ENCODE measurements at places on chromosomes 7 and 10. TPM values are rescaled to one million over a fixed set of nuclear protein-coding genes. Genes with fewer than 3 reads are reported as not detected.

DNA sequence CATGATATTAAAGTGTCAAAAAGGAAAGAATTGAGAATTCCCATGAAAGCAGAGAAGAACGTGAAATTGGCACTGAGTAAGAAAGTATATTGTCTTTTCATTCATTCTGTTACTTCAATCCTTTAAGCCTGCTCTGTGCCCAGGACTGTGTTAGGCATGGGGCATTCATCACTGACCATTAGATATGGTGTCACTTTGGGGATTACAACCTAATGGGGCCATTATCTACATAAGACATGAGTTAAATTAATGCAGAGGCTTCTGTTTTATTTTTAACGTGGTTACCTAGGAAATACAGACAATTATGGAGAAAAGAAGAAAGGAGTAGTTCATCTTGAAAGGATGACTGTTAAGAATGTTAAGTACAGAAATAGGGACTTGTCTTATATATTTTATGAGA, 163.5 kb upstream of the LRGUK start:
- no peak for DNase-seq

The DNMBP gene
- total RNA-seq, result 1.3 TPM

GRCh38 chr7:19707240-19707639, 1.6 kb downstream of the POLR1F start:
- no peak for DNase-seq

The SLK gene
- total RNA-seq, result 22.9 TPM

DNA sequence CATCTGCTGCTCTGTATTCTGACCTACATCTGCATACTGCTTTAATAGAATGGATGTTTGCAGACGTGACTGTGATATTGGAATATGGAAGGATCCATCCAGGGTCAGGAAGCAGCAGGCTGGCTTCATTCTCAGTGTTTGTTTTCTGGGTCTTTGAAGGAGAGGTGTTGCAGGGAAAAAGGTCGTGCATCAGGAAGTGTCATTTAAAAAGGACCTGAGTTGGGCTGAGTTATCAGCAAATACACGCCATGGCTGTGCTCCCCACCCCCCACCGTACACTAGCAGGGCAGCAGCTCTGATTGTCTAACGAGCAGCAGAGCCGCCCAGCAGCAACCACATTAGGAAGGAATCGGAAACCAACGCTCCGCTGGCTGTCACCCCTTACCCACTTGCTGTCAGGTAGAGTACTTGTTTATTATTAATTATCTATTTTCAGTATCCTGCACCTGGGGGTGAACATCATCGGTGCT, 63.1 kb upstream of the STEAP1B start:
- DNase-seq, result peak; percentile 69

GRCh38 chr10:1159131-1160061, 103.2 kb downstream of the WDR37 start:
- peak; percentile 62 for DNase-seq

DNA sequence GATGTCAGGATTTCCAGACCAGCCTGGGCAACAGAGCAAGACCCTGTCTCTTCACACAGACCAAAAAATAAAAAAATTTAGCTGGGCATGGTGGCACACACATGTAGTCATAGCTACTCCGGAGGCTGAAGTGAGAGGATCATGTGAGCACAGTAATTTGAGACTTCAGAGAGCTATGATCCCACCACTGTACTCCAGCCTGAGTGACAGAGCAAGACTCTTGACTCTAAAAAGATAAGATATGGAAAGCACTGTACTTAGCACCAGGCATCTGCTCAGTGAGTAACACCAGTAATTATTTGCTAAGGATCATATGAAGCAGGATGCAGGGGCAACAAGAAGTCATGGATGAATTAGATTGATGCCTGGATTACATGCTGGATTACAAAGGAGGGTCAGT, 128.8 kb downstream of the CALN1 start:
- DNase-seq, result no peak

DNA sequence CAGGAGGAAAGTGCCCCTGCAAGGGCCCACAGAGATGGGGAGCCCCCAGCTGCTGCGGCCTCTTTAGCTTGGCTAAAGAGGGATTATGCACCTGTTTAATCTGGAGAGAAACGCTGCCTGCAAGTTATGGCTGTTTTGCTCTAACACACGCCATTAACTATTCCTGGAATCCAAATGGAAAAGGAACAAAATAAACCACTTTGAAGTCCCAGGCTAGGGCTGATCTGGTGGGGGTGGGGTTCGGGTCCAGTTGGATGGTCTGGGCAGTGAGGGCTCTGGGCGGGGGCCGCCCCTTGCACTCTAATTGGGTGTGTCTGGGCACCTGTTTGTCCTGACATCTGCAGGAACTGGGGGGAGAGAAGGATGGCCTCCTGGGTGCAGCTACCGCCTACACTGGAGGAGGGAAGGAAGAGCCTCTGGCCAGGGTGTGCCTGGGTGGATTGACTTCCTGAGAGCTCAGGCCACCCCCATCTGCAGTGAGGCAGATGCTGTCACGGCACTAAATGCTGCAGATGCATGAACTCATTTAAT, 300.6 kb downstream of the ZEB1 start:
- DNase-seq, result peak; percentile 41

DNA sequence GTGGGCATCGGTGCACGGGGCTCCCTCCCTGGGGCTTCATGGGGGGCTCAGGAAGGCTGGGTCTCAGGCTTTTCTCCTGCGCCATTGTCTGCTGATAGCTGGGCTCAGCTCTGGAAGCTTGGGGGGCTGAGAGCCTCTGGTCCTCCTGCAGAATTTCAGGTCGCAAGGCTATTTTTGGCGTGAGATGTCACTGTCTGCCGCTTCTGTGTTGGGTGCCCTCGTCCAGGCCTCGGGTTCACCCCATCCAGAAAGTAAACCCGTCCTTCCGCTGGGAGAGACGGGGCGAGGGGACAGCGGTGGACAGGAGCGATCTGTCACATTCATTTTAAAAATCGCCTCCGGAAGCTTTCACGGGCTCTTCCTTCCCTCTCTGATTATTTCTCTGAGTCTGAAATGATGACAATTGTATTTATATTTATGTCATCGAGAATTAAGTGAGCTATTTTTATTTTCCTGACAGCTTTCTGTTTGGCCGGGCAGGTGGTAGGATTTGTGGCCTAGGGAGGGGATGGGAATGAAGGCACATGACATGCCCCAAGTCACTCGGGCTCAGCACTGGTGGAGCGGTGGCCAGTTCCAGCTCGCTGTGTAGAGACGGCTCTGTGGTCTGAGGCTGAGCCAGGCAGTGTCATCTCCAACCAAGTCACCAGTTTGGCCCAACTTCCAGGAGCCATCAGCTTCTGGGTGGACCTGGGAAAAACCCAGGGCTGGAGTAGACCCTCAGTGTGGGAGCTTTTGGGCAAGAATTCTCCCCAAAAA, 40.7 kb upstream of the AP5Z1 start:
- no peak for DNase-seq

- no peak for DNase-seq
Observed at GRCh38 chr10:6528198-6528950, 51.7 kb downstream of the PRKCQ start.

DNA sequence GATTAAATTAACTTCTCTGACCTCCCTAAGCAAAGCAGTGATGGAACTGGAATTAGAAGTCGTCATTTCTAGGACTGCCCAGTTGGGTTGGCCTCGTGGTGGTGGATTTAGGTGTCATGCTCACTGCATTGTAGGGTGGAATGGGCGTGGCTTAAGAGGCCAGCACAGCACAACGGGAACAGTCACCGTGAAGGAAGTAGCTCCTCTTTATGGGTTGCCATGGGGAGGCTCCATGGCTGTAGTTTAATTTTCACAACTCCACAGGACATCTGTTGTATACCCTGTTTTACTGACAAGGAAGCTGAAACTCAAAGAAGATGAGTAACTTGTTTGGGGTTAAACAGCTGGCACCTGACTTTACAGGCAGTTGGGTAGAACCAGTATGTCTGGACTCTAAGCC, 208.3 kb downstream of the CELF2 start:
- peak; percentile 87 for DNase-seq

The ACSM6 gene
- total RNA-seq, result not detected

The GSTO2 gene
- 1.3 TPM for total RNA-seq

The LSM5 gene
- 92.9 TPM for total RNA-seq

The MYL10 gene
- total RNA-seq, result not detected

GRCh38 chr7:50418086-50418515, 32.0 kb downstream of the FIGNL1 start:
- peak; percentile 92 for DNase-seq

DNA sequence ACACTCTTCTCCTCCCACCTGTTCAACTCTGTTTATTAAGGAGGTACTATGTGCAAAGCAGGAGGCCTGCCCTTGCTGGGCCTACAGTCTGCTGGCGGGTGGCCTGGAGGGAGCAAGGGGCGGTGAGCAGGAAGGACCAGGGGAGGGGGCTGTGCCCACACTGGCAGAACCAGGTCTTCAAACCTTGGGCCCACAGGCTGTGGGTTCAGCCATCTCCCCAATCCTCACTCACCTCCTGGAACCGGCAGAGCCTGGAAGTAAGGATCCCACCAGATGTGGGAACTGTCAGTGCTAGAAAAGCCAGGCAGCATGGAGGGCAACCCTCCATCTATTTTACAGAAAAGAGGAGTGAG, 50.8 kb downstream of the CAMK2B start:
- DNase-seq, result no peak

GRCh38 chr10:19919671-19920070, 103.4 kb downstream of the PLXDC2 start:
- DNase-seq, result no peak

GRCh38 chr10:63052083-63052482, 81.0 kb upstream of the NRBF2 start:
- DNase-seq, result no peak

DNA sequence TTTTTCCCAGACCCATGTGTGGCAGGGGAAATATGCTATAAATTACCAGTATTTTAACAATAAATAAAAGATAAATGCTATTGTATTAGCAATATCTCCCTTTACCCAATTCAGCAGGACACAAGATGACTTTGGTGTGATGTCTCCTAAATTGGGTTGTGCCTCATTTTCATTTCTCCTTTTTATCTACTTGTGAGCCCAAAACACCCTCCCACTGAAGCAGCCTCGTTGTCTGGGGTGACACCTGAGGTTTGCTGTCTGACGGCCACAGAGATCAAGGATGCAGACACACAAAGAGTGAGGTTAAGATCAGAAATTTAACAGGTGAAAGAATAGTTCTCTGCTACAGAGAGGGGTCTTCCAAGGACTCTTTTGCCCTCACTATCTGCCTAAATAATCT, 27.1 kb upstream of the CC2D2B start:
- DNase-seq, result no peak

GRCh38 chr10:108736111-108736510, 1187.2 kb downstream of the XPNPEP1 start:
- no peak for DNase-seq

DNA sequence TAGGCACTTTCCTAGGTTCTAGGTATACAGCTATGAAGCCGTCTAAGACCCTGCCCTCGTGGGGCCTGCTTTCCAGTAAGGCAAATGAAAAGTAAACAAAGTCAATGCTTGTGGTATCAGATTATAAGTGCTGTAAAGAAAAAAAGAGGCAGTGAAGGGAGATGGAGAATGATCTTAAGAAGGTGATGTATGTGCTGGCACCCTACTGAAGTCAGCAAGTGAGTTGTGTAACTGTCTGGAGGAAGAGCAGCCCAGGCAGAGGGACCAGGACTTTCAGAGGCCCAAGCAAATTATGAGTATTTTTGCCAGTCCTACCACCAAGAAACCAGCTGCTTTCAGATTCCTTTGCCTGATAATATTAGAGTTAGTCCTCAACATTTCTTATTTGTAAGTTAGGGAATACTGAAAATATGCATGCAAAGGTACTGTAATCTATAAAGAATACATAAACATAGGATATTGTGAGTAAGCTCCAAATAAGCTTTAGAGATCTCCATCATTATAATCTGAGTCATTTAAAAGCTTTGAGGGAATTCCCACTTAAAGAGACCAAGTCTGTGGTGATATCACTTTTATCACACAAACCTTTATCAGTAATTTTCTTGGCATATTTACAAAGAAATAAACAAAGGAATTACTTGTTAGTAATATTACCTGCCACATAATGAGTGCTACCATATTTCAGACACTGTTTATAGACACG, 329.2 kb upstream of the LRGUK start:
- no peak for DNase-seq

DNA sequence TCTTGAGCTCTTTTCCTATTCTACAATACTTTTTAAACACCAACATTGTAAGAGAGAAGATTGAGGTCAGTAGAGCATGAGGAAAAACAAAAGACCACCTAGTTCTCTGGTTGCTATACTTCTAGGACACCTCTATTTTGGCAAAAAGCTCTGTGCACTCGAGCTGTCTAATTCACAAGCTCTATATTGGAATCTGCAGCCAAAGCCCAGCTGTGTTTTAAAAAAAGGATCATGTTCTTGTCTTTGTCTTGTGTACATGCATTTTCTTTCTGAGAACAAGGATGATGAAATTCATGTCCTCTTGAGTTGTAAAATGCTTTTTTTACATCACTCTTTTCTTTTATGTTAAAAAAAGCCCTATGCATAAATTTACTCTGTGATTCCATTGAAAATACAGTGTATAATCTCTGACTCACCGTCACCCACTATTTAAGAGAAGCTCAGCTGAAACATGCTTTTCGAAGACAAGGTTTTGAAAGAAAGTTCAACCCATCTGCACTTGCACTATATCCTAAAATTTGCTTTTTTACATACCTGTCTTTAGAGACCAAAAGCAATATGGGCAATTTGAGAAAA, 215.5 kb upstream of the VSTM2A start:
- no peak for DNase-seq

- no peak for DNase-seq
Observed at GRCh38 chr7:107957436-107957835, 45.5 kb downstream of the LAMB1 start.

GRCh38 chr7:146773506-146773905, 656.9 kb downstream of the CNTNAP2 start:
- no peak for DNase-seq

The PDLIM1 gene
- 3.2 TPM for total RNA-seq

- no peak for DNase-seq
Observed at GRCh38 chr7:152871678-152872060, 112.1 kb downstream of the ACTR3B start.

The ADRB1 gene
- not detected for total RNA-seq
